Mucosa of gallbladder (tissue), 1 donor: ENCODE measurements at places on chromosomes 2 and 18.

- DNase-seq, result no peak
Measured at GRCh38 chr2:238493880-238494572, 67.3 kb downstream of the ASB1 start.

- no peak for DNase-seq
Measured at GRCh38 chr2:186907897-186908296, 58.9 kb upstream of the ZSWIM2 start.

DNA sequence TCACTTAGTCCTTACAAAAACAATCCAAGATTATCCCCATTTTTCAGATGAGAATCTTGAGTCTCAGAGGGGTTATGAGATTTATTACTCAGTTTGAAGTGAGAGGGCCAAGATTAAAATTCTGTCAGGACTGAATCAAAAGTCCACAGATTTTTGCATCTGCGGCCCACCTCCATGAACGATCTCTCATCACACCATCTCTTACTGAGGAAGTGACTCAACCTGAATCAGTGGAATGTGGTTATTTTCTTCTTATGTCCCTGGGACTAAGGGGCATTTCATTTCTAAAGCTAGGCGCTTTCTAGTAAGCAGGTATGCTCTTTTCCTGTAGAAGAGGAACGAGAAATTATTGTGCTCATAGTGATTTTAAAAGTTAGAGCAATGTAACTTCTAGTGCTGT lies 360.3 kb upstream of the SPHKAP start:
- no peak for DNase-seq

GRCh38 chr2:101328474-101329007 lies 20.0 kb upstream of the RNF149 start:
- peak; percentile 34 for DNase-seq

GRCh38 chr2:118291251-118291880 lies 203.1 kb downstream of the INSIG2 start:
- DNase-seq, result no peak

- DNase-seq, result no peak
Measured at GRCh38 chr2:11004199-11004598, 92.5 kb downstream of the KCNF1 start.

DNA sequence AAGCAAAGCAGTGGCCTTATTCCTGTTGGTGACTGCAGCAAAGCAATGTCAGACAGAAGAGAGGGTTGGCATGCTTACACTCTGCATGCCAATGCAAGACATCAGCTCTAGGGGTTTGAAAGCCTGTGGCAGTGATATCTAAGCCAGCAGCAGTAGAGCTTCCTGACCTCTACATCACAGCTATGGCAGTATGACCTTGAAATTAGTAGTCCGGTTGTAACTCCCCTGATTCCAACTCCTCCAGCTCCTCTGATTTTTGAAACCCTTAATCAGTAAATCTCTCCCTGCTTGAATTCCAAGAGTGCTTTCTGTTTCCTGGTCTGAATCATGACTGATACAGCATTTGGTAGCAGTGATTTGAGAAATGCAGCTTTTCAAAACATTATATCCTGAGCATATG lies 60.0 kb upstream of the LRP1B start:
- no peak for DNase-seq
